ENCODE measurements at places on chromosomes 5 and 9.
A peak's percentile ranks its signal among the peaks of the same experiment; 100 is the strongest.

GRCh38 chr5:54135042-54135441 lies 175.3 kb downstream of the ARL15 start:
- peak; percentile 44 for DNase-seq

DNA sequence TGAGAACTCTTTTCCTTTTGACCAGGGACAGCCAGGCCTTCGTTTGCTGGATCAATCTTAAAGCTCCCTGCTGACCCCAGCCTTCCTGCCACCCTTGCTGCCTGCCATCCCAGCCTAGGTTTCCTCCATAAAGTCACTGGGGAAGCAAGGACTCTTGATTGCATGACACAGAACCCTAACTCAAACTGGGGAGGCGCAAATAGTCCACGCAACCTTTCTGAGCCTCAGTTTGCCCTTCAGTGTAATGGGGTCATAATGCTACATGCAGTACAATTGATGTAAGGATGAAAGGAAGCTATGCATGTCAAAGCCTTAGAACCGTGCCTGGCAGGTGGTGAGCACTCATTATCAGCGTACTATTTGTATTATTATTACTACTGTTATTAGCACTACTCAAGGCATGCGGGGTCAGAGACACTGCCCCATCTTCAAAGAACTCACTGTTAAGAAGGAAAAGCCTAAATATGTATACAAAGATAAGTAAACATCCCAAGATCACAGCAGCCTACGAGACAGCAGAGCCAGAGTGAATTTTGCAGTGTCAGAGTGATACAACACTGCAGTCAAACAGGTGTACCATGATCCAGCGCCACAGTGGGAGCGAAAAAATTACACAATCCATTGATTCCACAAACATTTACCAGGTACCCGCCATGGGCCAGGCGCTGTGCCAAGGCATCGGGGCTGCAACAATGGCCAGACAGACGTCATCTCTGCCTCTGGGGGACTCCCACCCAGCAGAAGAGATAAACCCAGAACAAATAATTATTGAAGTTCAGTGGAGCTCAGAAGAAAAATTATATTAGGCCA lies 16.9 kb upstream of the CPLX2 start:
- no peak for DNase-seq

GRCh38 chr9:76023715-76024195 lies 133.3 kb downstream of the PCSK5 start:
- DNase-seq = peak; percentile 8

- peak; percentile 65 for DNase-seq
Observed at GRCh38 chr5:143001764-143002351, 231.7 kb downstream of the ARHGAP26 start.

DNA sequence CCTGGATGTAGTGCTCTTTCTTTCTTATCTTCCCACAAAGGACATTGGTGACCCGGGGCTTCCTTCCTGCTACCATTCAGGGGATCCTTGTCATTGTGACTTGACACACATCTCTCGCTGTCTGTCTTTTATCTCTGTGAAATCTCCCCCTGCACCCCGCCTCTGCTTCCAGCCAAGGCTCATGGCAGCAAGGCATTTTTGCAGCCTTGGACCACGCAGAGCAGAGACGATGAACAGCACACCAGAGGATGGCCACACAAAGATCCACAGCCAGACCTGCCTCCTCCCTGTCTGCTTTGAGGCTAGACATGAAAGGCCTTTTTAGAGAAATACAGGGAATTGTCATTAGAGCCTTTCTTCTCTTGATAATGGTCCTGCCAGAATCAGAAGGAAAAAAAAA lies 549.1 kb downstream of the CDK5RAP2 start:
- DNase-seq = no peak

DNA sequence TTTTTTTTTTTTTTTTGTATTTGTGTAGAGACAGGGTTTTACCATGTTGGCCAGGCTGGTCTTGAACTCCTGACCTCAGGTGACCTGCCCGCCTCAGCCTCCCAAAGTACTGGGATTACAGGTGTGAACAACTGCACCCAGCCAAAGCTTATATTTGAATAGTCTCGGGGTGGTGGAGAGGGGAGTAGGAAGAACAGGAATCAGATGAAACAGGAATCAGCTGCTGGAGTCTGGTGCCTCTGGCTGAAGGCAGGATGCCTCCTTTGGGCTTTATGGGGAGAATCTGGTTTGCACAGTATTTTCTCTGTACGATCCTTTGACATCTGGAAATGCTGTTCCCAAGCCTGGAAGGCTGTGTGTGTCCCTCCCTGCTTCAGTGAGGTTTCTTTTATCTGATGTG lies 10.9 kb downstream of the C5orf52 start:
- no peak for DNase-seq

DNA sequence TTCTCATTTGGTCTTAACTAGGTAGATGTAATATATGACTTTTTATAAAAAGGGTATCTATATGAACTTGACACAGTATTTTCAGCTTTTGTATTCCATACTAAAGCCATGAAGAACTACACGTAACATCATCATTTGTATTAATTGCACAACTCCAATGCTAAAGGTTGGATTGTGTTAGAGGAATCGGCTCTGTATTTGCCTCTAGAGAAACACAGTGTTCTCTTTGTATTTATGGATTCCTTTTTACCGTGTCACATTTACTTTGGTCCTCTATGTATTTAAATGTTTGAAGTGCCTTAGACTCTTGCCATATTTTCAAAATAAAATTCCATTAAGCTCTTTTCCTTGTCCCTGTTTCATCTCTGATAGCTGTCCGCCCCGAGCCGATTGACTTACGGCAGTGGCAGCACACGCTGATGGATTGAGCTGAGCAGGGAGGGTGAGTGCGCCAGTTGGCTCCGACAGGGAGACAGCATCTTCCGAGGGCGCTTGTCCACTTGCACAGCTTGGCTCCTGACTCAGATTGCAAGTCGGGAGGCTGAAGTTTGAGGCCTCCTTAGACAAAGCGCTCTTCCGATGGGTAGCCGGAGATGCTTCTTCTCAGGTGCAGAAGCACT lies 95.6 kb upstream of the DMRT1 start:
- DNase-seq = no peak

GRCh38 chr9:137383784-137384756 lies 38.9 kb downstream of the EXD3 start:
- DNase-seq = no peak

- no peak for DNase-seq
Observed at GRCh38 chr5:132427281-132428146, 58.0 kb downstream of the SLC22A5 start.

DNA sequence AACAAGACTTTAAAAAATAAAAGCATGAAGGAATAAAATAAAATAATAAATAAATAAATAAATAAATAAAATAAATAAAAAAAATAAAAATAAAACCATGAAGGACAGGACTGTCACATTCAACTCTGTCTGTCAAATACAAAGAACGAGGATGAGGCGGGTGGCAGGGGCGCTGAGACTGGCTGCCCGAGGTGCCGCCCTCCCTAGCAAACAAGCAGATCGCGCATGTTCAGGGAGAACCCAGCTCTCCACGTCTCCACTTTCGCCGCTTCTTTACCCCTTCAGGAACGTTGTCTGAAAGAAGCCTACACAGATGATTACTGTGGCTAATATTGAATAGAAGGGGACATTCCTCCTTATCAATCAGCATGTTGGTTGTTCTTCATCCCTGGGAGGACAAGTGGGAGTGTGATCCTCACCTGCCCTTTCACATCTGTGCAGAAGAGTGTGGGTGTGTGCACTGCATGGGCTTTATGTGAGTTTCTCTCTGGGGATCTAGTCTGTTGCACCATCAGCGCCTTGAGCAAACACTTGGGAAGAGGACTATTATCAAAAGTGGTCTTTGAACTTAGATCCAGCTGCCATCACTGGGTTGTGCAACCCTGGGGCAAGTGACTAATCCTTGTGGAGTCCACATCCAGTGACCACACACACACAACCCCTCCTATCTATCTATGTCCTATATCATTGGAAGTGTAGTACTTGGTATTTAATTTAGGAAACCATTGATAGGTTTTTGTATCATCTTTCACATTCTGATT lies 399.2 kb downstream of the IRX2 start:
- DNase-seq = no peak

GRCh38 chr9:80147866-80148265 lies 576.1 kb downstream of the TLE4 start:
- no peak for DNase-seq

- DNase-seq = no peak
Observed at GRCh38 chr5:6907320-6907918, 194.2 kb downstream of the TENT4A start.

DNA sequence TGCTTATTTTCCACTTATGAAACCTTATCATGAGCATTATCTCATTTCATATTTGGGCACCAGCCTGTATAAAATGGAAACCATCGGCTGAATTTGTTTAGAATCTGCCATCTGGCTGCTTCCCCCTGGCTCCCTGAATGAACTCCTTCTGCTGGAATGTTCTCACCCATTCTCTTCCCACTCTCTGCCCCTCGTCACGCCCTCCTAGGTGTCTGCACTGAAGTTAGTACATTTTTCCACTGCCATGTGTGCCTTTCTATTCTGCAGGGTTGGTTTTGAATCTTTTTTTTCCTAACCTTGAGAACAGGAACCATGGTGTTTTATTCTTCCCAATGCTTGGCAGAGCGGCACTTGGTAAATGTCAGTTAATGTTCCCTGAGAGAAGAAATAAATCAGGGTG lies 359.7 kb downstream of the MLLT3 start:
- no peak for DNase-seq

DNA sequence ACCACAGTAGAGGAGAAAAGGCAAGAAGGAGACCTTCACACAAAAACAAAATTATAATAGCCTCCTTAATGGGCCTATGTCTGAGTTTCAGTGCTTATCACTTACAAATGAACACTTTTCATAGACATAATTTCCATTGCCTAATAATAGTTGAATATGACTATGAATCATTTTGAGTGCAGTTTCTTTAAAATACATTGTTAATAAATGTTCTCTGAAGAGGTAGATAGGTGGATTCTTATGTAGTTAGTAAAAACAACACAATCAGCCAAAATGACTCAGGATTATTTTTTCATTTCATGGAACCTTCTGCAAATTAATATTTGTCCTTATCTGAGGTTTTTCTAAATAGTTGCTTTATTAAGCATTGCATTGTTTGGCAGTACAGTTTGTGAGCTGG lies 45.6 kb downstream of the DAPK1 start:
- DNase-seq = no peak

DNA sequence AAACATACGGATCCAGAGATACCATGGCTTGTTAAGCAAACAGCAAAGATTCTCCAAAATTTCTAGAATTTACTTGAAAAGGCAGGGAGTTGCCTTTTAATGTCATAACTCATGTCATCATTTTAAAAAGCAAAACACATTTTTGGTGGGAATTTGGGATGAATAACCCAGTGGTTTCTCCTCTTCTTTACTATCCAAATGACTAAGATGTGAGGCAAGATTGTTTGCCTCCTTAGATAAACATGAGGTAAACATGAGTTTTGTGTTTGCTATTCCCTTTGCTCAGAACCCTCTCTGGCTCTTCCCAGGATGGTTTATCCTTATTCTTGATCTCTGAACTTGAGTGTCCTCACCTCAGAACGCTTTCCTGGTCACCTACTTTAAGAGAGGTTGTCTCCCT lies 267.0 kb downstream of the EBF1 start:
- peak; percentile 72 for DNase-seq

DNA sequence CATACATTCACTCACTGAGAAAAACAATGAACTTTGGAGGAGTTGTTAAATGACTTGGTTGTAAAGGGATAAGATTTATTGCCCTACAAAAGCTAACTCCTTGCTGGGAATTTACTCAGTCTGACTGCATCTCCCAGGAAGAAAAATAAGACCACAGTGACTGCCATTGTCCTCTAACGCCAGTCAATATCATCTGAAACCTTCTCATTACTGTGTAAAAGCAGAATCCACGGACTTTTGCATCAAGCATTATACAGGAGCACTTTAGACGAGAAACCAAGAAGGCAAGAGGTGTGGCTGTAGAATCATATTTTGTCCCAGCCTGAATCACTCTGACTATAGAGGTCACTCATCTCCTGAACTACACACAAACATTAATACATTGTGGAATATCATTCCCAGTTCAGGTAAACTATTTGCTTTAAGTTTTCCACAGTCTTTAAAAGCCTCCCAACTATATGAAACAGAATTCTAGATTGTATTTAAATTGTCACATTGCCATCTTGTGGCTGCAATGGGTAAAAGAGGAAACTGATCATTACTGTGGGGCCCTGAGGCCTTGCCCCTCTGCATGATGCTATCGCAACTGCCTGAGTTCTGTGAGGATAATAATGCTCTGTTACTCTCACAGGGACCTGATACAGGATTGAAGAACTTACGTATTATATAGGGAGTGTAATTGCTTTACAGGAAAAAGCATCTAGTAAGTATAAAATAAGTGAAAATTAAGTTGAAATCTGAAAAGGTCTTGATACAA lies 142.9 kb downstream of the SLCO4C1 start:
- no peak for DNase-seq

- DNase-seq = no peak
Observed at GRCh38 chr9:4499917-4500316, 9.6 kb downstream of the SLC1A1 start.

DNA sequence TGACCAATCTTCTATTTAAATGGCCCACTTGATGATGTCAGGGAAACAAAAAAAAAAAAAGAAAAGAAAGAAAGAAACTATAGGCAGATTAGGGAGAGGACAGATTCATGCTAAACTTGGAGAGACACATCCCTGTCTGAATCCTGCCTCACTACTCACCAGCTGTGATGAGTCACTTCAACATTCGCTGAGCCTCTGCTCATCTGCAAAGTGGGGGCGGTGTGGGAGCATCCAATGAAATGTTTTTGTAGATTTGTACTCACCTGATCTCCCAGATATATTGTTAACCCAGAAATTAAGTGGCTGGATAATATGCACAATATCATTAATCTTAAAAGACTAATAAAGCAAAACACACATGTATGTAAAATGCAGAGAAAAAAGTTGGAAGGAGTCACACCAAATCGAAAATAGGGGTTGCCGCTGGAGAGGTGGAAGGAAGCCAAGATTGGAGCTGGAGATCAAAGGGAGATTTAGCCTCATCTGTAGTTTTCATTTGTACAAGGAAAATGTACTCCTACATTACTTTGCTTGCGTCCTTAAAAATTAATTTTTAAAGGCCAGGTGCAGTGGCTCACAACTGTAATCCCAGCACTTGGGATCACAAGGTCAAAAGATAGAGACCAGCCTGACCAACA lies 17.0 kb upstream of the ERGIC1 start:
- peak; percentile 85 for DNase-seq

GRCh38 chr5:107894361-107894760 lies 223.6 kb upstream of the EFNA5 start:
- peak; percentile 25 for DNase-seq

GRCh38 chr5:35058374-35058788 lies 10.6 kb upstream of the AGXT2 start:
- no peak for DNase-seq

- no peak for DNase-seq
Observed at GRCh38 chr9:12503606-12504122, 189.5 kb upstream of the TYRP1 start.

DNA sequence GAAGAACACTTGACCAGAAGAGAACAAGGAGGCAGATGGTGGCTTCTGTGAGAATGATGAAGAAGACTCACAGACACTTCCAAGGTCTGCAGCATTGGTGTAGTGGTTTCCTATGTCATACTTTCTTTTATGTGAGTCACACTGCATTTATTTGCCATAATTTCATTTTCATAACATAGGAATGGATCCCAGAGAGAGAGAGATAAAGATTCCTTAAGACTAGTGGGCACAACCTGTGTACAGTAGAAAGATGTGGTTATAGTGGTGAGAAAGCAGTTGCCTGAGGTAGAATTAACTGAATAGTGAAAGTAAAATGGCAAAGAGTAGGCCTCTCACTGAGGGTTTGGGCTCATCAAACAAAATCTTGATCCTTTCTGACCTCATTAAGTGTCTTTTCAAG lies 7.6 kb upstream of the CCDC152 start:
- DNase-seq = no peak
